Lung microvascular endothelial cell (primary cell): ENCODE measurements at places on chromosomes 11 and 22. TPM values are rescaled to one million over a fixed set of nuclear protein-coding genes. Genes with fewer than 3 reads are reported as not detected.

DNA sequence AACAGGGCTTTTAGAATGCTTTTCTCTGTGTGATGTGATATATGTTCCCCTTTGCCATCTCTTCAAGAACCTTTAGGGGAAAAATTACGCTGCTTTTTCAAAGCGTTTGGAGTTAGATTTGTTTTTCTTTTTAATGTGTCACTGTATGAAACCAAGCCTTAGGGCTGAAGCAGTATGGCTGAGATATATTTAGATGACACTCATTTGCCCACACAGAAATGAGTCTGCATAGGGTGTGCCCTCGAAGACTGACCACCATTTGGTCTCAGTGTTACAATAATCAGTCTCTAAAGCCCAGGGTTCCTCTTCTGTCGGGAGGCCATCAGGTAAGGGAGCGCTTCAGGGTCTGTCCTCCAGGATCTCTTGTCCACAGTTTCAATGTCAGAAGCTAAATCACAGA, 213.0 kb upstream of the NCAM1 start:
- no peak for DNase-seq

DNA sequence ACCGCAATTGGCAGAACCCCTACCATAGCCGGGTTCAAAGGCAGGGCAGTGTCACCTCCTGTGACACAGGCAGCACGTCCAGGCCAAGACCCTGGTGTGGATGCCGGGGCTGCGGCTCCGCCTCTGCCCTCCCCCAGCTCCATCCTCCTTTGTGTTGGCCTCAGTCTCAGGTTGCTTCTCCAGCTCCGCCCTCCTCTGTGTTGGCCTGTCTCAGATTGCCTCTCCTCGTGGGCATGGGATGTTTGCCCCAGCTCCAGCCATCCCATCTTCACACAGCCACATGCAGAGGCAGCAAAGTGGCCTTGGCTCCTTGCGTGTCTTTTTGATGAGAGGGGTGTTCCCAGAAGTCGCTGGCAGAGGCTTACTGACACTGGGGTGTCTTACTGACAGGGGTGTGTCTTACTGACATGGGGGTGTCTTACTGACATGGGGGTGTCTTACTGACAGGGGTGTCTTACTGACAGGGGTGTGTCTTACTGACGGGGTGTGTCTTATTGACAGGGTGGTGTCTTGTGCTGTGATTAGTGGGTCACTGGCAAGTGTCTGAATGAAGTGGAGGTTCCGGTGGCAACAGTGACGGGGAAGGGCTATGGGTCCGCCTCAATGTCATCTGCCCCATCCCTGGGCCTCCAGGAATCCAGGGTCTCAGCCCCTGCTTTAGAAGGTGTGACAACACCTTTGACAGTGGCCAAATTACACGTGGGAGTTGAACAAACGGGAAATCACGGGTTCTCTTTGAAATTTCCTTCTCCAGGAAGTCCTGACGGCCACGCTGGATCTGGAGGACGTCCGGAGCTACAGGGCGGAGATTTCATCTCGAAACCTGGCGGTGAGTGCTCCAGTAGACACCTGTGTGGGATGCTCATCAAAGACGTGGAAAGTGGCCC, 24.9 kb downstream of the NADSYN1 start:
- DNase-seq, result peak; percentile 58

- no peak for DNase-seq
Measured at GRCh38 chr22:35633520-35633919, 14.7 kb upstream of the APOL6 start.

GRCh38 chr11:74681686-74682651, 49.3 kb downstream of the CHRDL2 start:
- no peak for DNase-seq

DNA sequence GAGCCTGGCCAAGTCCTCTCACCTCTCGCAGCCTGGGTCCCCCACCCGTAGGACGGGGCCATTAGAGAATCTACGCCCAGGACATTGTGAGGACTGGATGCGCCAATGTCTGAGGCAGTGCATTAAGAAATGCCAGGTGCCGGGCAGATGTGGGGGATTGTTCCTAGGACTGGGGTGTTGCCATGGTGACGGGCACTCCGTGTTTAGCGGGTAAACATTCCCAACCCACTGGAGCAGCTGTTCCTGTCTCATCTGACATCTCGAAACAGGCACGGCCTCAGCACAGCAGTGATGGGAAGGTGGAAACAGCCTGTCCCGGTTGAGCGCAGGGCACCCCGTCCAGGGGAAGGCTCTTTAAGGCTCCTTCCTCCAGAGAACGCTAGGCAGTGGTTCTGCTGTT, 99.6 kb upstream of the RTL6 start:
- no peak for DNase-seq

GRCh38 chr11:96456111-96456510, 66.3 kb downstream of the JRKL start:
- DNase-seq, result no peak

DNA sequence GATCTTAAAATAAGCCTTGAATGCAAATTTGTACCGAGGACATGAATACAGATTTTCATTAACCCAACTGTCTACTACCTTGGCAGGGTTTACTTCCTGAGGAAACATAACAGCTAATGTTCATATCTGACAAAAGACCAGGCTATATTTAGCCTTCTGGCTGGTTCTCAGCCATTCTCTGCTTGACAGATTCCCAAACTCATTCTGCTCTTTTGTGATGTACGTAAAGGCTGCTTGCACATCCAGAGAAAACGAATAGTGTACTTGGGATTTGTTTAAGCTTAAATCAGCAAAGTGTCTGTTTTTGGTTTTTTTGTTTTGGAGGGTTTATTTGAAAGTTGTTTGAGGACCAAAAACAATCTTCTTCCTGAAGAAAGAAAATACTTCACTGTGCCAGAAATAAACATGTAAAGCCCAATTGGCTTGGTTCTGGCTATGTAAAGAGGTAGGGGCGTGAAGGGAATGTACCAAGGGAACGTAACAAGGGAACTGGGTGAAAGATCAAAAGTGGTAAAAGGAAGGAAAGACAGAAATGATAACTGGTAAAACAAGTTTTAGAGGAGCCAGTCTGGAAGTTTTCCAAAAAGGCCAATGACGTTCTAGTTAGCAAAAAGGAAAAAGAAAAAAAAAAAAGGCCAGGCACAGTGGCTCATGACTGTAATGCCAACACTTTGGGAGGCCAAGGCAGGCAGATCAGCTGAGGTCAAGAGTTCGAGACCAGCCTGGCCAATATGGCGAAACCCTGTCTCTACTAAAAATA, 21.4 kb upstream of the CRTAM start:
- peak; percentile 70 for DNase-seq

GRCh38 chr11:12662101-12662689, 12.0 kb upstream of the TEAD1 start:
- no peak for DNase-seq

GRCh38 chr11:96112192-96113128, 188.6 kb upstream of the MTMR2 start:
- DNase-seq, result peak; percentile 29

DNA sequence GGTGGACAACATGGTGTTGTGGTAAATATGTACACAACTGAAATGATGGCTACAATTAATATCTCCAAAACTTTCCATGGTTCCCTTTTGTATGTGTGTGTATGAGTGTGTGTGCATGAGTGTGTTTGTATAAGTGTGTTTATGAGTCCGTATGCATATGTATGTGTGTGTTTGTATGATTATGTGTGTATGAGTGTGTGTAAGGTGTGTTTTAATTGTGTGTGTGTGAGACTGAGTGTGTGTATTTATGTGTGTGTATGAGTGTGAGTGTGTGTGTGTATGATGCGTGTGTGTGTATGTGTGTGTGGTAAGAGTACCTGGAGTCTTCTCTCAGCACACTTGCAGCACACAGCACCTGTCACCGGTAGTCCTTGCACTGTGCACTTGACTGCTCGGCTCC, 7.8 kb downstream of the KRTAP5-9 start:
- DNase-seq, result no peak

GRCh38 chr11:66567787-66568123, 651 bp downstream of the CTSF start:
- no peak for DNase-seq

- DNase-seq, result peak; percentile 4
Measured at GRCh38 chr22:41106122-41106968, 14.0 kb downstream of the EP300 start.

DNA sequence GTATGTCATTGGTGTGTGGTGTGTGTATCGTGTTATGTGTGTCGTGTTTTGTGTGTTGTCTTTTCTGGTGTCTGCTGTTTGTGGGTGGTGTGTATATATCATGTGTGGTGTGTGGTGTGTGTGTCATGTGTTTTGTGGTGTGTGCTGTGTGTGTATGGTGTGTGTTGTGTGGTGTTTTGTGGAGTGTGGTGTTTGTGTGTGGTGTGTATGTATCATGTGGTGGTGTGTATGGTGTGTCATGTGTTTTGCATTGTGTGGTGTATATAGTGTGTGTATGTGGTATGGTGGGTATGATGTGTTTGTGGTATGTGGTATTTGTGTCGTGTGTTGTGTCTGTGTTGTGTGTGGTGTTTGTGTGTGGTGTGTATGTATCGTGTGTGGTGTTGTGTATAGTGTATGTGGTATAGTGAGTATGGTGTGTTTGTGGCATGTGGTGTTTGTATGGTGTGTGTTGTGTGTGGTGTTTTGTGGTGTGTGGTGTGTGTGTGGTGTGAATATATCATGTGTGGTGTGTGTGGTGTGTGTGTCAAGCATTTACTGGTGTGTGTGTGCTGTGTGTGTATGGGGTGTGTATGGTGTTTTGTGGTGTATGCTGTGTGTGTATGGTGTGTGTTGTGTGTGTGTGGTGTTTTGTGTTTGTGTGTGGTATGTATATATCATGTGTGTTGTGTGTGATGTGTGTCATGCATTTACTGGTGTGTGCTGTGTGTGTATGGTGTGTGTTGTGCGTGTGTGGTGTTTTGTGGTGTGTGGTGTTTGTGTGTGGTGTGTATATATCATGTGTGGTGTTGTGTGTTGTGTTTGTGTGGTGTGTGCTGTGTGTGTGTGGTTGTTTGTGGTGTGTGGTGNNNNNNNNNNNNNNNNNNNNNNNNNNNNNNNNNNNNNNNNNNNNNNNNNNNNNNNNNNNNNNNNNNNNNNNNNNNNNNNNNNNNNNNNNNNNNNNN, 12.7 kb downstream of the PIM3 start:
- DNase-seq, result no peak

DNA sequence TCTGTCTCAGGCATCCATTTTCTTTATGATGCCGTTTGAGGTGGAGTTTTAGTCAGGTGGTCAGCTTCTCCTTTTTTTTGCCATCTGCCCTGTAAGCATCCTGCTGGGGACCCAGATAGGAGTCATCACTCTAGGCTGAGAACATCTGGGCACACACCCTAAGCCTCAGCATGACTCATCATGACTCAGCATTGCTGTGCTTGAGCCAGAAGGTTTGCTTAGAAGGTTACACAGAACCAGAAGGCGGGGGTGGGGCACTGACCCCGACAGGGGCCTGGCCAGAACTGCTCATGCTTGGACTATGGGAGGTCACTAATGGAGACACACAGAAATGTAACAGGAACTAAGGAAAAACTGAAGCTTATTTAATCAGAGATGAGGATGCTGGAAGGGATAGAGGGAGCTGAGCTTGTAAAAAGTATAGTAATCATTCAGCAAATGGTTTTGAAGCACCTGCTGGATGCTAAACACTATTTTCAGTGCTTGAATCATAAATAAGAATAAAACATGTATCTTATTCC, 10.9 kb upstream of the HBE1 start:
- peak; percentile 98 for DNase-seq

Gene PEX26
- 8.5 and 13.3 TPM in 2 replicates for total RNA-seq

Gene DEUP1
- total RNA-seq, result not detected in 2 replicates

Gene UBQLN3
- total RNA-seq, result not detected in 2 replicates

Gene FGF4
- not detected in 2 replicates for total RNA-seq

Gene SSH3
- 7.2 and 7.3 TPM in 2 replicates for total RNA-seq
